ENCODE measurements at places on chromosomes 16 and 17.

GRCh38 chr17:58614859-58615459 is 76.9 kb downstream of the TEX14 start:
- peak; percentile 2 for DNase-seq

GRCh38 chr16:57104706-57105105 is 12.3 kb downstream of the CPNE2 start:
- no peak for DNase-seq

DNA sequence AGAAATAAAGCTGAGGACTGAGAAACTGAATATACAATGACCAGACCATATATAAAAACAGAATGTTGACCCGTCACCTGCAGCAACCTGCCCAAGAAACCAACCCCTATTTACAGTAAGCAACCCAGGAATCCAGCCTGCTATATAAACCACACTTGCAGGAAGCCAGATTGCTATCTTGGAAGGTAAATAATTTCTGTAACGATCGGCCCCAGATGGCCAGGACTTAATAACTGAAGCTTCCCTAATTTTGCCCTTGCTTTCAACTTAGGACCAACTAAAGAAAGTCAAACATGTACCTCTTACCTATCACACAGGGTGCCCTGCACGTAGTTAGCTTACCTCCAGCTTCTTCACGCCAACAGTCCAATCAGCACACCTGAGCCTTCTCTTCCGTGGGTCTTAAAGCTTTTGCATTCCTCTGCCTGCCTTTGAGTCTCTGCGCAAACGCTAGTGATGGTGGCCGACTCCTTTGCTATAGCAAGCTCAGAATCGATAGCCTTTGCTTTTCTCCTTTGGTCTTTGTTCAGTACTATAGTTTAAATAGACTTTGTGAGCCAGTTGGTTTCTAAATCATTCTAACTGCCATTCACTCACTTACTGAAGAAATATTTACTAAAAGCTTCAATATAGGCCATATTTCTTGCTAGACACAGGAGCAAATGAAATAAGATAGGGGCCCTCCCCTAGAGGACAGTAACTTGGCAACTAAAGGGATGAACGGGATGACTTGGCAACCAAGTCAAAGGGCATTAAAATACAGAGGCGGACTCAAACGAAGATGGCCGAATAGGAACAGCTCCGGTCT is 31.3 kb downstream of the MPHOSPH6 start:
- no peak for DNase-seq

DNA sequence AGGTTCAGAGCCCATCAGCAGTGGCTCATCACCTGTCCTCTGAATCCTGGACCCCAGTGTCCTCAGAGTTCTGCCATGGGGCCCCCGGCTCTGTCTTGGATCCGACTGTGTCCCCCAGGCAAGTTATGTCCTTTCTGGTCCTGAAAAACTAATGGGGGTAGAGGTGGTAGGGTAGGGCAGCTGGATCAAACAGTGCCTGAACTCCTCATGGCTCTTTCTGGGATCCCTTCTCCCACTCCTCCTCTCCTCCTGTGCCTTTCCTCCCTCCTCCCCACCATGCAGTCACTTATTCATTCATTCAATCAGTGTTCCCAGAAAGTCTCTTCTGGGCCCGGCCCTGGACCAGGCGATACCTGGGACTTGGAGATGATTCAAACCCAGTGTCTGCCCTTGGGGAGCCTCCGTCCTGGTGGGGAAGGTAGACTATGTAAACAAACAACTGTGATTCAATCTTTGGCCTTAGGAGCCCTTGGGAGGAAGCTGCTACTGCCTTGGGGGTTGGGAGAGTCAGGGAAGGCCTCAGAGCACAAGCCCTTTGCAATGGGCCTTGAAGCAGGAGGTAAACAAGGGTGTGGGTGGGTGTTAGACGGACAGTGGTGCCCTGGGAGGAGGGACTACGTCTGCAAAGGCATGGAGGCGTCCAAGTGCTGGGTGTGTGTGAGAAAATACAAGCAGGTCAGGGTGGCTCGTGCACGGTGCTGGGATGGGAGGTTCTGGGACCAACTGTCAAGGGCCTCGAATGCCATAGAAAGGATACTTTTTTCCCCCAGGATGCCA is 6.4 kb upstream of the FAM83G start:
- DNase-seq: peak; percentile 29

DNA sequence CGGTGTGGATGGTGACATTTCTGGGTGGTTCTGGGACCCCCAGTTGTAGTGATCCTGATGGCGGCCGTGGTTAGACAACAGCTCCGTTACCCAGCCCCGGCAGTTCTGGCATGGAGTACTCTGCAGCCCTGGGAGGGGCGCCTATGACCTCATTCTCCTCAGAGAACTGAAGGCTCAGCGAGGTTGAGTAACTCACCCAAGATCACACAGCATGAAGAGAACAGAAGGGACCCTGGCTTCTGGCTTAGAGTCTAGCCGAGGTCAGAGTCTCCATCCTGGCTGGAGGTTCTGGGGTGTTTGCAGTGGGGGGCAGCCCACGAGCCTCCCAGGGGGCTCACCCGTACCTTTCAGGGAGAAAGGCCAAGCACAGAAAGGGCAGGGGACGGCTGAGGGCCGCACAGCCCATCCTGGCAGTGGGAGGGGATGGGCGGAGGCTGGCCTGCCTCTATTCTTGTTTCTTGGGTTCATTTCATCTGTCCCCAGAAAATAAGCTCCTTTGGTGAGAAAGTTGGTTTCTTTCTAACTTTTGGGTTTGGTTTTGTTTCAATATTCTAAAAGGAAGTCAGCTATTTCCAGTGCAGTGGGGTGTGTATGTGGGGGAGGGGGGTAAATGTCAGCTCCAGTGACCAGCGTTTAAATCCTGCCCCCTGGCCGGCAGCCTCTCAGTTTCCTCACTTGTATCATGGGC is 13.2 kb downstream of the ZFPM1 start:
- no peak for DNase-seq

DNA sequence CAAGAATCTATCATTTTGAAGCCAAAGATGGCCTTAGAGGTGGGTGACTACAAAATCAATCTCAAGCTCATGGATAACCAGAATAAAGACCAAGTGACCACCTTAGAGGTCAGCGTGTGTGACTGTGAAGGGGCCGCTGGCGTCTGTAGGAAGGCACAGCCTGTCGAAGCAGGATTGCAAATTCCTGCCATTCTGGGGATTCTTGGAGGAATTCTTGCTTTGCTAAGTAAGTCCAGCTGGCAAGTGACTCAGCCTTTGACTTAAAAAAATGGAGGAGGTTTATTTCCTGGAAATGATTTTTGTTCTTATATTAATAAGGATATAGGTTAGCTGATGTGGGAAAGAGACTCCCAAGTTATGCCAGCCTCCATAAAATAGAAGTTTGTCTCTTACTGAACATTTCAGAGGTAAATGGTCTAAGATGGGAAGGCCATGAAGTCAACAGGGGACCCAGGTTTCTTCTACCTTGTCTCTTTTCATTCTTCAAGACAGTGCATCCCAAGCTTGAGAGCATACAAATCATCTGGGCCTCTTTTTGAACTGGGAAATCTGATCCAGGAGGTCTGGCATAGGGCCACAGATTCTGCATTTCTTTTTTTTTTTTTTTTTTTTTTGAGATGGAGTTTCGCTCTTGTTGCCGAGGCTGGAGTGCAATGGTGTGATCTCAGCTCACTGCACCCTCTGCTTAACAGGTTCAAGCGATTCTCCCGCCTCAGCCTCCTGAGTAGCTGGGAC is 19.8 kb upstream of the TANGO6 start:
- DNase-seq: peak; percentile 92

GRCh38 chr16:75333721-75334163 is 82.3 kb upstream of the BCAR1 start:
- DNase-seq: no peak

- DNase-seq: no peak
These were observed 33.4 kb downstream of the SLC7A5 start for GRCh38 chr16:87835882-87836331.

GRCh38 chr17:68061512-68062313 is 26.2 kb downstream of the KPNA2 start:
- DNase-seq: peak; percentile 32

GRCh38 chr17:7588553-7589203 is 1.2 kb downstream of the SOX15 start:
- DNase-seq: no peak

- DNase-seq: no peak
These were observed 247.3 kb downstream of the CA10 start for GRCh38 chr17:51911237-51911636.

GRCh38 chr17:65533852-65534457 is 27.5 kb downstream of the AXIN2 start:
- DNase-seq: no peak

DNA sequence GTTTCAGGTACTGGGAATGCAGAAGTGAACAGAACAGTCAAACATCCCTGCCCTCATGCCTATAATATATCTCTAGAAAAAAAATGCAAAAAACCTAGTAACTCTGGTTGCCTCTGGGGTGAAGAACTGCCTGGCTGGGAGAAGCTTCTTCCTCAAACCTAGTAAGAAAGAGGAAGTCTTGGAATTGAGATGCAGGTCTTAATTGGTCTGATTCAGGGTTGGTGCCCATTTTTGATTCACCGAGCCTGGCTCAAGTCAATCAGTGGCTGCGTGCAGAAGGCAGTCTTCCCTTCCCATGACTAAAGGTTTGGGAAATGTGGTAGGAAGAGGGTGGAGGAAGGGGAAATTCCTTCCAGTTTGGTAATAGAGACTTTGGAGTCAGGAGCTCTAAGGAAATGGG is 22.4 kb downstream of the CDRT15 start:
- DNase-seq: peak; percentile 46

- DNase-seq: peak; percentile 76
These were observed 4.4 kb downstream of the CD19 start for GRCh38 chr16:28935924-28936783.

- no peak for DNase-seq
These were observed 11.7 kb upstream of the CD300H start for GRCh38 chr17:74578979-74579378.
